ENCODE measurements at places on chromosomes 12 and 14. TPM values are rescaled to one million over a fixed set of nuclear protein-coding genes. Genes with fewer than 3 reads are reported as not detected.

Gene PPP1R1A
- total RNA-seq = 0.26 TPM

Gene FAIM2
- total RNA-seq = 0.13 TPM

Gene MAP3K9
- total RNA-seq = 14.0 TPM

DNA sequence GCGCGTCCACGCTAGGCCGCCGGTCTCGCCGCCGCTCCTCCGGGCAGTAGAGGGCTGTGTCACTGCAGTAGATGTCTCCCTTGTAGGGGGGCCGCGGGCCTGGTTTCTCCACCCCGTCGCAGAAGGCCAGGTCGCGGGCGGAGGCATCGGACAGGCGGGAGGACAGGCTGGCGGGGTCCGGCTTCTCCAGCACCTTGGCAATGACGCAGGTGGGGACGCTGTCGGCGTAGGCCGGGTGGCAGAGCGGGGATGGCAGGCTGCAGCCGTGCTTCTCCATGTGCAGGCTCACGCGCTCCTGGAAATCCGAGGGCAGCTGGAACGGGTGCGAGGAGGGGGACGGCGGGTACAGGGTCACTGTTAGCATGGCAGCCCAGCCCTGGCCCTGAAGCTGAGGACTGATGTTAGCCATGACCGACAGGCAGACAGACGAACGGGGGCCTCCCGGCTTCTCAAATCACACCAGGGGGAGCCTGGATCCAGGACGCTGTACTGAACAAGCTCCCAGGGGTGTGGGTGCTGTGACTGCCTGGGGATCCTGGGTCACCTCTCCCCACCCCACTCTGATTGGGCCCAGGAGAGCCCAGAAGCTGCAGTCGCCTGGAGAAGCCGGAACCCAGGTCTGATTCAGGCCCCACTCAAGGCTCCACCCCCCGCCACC is 48.1 kb downstream of the BEGAIN start:
- no peak for DNase-seq

- no peak for DNase-seq
Measured at GRCh38 chr14:92570674-92571262, 57.2 kb downstream of the RIN3 start.

GRCh38 chr12:103600967-103601728 is 14.1 kb downstream of the STAB2 start:
- no peak for DNase-seq

GRCh38 chr14:54775486-54776140 is 127.0 kb downstream of the GCH1 start:
- DNase-seq = no peak
